Astrocyte (in vitro differentiated cells and primary cell): ENCODE measurements at places on chromosomes 12 and 14.

GRCh38 chr14:30541318-30541717 is 17.6 kb upstream of the G2E3 start:
- H3K4me1 ChIP-seq = no peaks in the 10 kb centered on the region
- no peak overlapping the region for H3K27ac ChIP-seq
- H3K27me3 ChIP-seq = no peaks in the 10 kb centered on the region
- DNase-seq = no peak
- H3K36me3 ChIP-seq = no peaks in the 10 kb centered on the region

GRCh38 chr12:89980236-89980635 is 271.6 kb upstream of the ATP2B1 start:
- no peak overlapping the region for H3K4me3 ChIP-seq
- no peak overlapping the region for H3K27ac ChIP-seq
- no peaks in the 10 kb centered on the region for H3K4me1 ChIP-seq
- H3K36me3 ChIP-seq = no peaks in the 10 kb centered on the region
- H3K27me3 ChIP-seq = no peaks in the 10 kb centered on the region
- no peak for DNase-seq

DNA sequence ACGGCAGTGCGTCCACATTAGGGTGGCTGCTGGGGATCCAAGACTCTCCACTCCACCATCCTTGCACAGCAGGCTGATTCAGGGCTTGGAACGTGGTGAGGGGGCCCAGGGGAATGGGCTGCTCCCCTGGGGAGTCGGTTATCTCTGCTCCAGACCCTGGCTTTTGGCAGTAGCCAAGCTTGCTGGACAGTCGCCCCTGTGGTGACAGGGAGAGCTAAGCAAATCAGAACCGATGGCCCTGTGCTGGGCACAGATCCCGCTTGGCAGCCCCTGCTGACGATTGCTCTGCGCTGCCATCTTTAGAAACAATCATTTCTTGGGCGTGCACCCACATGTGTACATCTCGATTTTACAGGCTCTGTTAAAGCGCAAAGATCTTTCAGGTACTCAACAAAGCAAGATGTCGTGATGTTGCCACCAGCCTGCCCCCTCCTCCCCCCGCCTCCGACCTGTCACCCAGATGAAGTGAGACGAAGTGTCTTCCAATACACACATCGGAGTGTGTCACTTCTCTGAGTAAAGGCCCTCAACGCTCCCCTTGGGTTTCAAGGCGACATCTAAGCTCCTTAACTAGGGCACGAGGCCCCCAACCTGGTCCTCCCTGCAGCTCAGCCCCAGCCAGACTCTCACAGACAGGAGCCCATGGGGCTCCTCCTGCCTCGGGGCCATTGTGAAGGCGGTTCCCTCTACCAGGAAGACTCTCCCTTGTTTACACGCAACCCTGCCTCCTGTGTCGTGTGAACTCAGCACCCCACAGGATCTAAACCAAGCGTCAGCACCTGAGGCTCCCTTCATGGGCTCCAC is 55.6 kb downstream of the PITPNM2 start:
- H3K4me3 ChIP-seq = no peak overlapping the region
- H3K4me1 ChIP-seq = peaks cover 13% of the 10 kb centered on the region
- no peak overlapping the region for H3K27ac ChIP-seq
- peaks cover 8% of the 10 kb centered on the region for H3K27me3 ChIP-seq

DNA sequence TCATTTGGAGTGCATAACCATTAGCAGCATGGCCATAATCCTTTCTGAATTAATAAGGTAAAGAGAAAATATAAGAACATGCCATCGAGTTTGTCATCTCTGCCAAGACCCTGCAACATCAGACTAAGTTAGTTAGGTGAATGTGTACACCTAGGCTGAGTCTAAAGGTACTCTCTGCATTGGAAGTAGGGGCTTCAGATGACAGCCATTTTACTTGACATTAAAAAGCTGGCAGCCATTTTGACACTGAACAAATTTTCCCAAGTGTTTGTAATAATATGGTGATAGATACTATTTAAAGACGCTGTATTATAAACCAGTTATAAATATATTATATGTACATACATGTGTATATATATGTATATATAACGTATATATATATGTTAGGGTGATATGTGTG is 79.0 kb downstream of the SUDS3 start:
- H3K36me3 ChIP-seq = no peaks in the 10 kb centered on the region
- no peaks in the 10 kb centered on the region for H3K27me3 ChIP-seq
- no peak for DNase-seq
- no peaks in the 10 kb centered on the region for H3K4me1 ChIP-seq

DNA sequence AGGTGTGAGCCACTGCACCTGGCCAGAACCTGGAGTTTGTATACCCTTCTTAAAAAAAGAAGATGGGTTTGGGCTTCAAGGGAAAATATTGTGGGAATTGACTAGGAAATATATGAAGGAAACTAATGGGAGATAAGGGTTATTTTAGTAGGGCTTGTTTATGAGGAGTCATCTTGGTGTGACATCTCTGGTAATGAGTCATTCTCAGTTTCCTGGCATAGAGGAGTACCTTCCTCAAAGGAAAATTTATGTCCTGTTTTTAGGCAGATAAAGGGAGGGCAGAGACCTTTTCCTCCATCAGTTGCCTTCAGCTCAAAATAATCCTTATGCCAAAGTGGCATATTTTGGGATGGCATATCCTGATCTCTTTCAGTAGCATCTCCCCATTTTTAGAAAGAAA is 30.6 kb upstream of the NFKBIA start:
- H3K4me1 ChIP-seq = no peaks in the 10 kb centered on the region
- no peak for DNase-seq
- H3K27me3 ChIP-seq = no peaks in the 10 kb centered on the region

DNA sequence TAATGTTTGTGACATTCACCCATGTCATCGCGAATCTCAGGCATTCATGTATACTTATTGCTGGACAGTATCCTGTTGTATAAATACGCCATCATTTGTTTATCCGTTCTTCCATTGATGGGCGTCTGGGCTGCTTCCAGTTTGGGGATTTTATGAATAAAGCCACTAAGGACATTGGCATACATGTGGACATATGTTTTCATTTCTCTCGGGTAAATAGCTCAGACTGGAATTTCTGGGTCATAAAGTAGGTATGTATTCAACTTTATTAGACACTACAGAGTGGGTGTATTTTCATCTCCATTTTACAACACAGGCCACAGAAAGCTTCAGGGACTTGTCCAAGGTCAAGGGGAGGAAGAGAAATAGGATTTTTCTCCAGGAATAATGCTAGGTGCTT is 48.9 kb downstream of the HRK start:
- no peaks in the 10 kb centered on the region for H3K4me1 ChIP-seq
- H3K27ac ChIP-seq = no peak overlapping the region
- no peak for DNase-seq

DNA sequence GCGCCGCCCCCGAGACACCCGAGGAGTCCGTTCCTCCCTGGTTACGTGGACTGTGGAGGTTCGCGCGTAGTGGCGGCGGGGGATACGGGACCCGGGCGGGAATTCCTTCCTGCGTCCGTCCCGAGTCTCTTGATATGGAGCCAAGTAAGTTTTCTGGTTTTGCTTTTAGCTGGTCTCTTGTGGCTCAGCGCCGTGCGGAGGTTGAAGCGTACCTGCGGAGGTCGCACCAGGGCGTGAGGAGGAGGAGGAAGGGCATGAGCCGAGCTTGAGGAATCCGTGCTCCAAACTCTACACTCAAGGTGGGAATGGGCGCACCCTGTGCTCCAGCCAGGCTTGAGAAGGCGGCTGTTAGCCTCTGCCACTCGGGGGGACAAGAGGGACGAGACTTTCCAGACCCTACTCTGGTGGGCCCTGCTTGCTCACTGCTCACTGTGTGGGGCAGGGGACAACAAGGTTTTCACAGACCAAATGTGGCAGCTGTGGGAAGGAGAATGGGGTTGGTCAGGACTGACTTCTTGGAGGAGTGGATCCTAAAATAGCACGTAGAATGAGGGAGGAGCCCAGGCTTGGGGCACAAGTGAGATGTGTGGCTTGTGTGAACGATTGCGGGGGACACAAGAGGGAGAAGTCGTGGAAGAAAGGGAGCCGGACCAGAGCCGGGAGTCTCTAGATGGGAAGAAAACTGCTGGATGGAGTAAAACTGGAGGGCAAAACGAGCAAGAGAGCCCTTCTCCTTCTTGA is 577 bp downstream of the ATG101 start:
- H3K27me3 ChIP-seq = no peaks in the 10 kb centered on the region
- H3K36me3 ChIP-seq = peaks cover 15% of the 10 kb centered on the region
- peak overlapping the region; percentile 99 for H3K27ac ChIP-seq
